ENCODE measurements at places on chromosomes 3 and 15.

- DNase-seq: no peak
Observed at GRCh38 chr15:66845266-66845785, 143.3 kb downstream of the SMAD6 start.

GRCh38 chr3:57556459-57557084 is 498 bp downstream of the PDE12 start:
- peak; percentile 33 for DNase-seq

DNA sequence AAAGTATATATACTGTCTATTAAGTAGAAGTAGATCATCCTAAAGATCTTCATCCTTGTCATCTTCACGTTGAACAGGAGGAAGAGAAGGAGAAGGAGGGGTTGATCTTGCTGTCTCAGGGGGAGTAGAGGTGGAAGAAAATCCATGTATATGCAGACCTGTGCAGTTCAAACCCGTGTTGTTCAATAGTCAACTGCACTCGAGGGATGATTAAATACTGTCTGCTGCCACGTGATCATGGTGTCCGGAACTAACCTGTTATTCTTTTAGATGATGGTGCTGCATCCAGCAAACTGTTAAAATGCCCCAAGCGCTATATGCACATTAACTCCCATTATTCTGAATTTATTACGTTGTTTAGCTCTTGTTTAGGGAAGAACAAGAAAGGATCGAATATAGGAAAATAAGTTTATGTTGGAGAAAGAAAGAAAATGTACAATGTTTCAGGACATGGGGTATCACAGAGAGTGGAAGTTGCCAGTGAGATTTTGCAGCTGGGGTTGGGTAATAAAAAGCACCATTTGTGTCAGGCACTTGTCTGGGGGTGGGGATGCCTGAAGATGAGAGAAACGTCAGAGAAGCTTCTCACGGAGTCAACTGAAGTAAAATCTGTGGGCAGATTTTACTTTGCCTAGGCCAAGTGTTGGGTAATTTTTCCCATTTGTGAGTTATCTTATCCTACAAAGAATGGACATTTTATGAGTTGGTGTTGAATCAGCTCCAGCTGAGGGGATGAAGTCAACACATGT is 229.2 kb downstream of the RYR3 start:
- no peak for DNase-seq

DNA sequence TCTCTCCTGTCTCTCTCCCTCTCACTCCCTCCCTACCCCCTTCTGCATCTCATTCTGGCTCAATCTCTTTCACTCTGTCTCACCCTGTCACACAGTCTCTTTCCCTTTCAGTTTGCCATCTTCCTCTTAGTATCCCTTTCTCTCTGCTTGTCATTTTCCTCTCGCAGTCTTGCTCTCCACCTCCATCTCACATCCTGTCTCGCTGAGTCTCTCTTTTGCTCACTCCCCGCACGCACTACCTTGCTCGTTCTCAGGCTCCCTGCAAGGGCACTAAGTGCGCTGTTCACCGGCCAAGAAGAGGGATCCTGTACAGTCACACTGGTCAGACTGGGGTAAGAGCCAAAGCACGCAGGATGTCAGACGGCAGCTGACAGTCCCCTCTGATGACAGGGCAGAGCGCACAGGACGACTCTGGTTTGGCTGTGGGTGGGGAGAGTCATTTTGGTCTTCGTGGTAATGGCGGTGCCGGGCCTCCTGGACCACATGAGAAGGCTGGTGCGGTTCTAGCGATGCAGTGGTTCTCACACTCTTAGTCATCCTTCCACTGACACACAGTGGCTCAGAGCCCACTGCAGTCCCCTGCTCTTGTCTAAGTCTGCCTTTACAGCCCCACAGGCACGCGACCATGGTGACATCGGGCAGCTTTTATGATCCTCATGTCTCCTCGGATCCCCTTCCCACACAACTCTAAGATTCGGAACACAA is 356.8 kb downstream of the FOXP1 start:
- no peak for DNase-seq

- DNase-seq: no peak
Observed at GRCh38 chr15:36359286-36359685, 220.1 kb upstream of the CDIN1 start.

- no peak for DNase-seq
Observed at GRCh38 chr3:49899815-49900214, 3.9 kb downstream of the MST1R start.

GRCh38 chr3:32837789-32838188 is 20.0 kb downstream of the TRIM71 start:
- no peak for DNase-seq

DNA sequence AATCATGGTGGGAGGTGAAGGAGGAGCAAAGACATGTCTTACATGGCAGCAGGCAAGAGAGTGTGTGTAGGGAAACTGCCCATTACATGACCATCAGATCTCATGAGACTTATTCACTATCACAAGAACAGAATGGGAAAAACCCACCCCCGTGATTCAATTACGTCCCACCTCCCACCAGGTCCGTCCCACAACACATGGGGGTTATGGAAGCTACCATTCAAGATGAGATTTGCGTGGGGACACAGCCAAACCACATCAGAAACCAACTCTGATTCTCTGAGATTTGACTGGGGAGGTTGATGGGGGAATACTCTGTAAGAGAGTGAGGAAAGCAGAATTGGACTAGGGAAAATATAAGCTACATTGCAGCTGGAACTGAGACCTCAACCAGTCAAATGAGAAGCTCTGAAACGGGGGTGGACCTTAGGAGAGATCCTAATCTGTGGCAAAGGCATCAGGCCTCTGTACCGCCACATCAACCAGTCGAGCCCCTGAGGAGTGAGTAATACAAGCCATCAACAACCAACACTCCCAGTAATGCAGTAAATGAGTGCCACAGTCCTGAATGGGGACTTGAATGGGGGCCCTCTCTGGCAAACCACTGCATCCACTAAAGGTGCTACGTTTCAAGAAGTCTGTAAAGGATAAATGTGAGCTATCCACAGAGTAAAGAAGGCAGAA is 207.9 kb upstream of the GADL1 start:
- DNase-seq: no peak

- peak; percentile 77 for DNase-seq
Observed at GRCh38 chr15:31325595-31326155, 960 bp upstream of the KLF13 start.

DNA sequence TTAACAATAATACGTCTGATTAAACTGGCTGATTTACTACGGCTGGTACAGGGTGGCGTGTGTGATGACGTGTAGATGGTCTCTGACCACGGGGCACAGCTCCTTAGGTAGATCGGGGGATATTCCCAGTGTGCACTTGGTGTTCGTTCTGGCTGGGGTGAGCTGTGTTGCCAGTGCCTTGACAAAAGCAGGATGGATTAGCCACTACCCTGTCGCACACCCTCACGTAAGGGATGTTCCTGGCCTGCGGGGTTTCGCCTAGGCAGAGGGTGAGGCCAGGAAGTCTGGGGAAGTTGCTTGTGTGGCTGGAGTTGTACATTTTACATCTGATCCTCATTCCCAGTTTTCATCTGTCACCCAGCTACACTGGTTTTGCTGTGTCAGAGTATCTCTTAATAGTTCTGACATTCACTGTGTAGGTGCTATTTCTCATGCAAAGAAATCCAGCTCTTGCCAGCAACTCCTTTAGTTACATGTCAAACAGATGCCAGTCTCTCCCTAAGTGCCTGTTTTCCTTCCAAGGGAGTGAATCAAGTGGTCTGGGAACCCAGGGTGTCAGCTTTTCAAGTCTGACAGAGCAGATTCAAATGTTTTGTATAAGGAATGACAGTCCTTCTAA is 66.1 kb upstream of the CCR4 start:
- DNase-seq: no peak

GRCh38 chr15:44482090-44482489 is 54.7 kb downstream of the CTDSPL2 start:
- no peak for DNase-seq

All from colonic mucosa (tissue), 4 donors.